AG04450 (cell line): ENCODE measurements at places on chromosomes 6 and 20.

DNA sequence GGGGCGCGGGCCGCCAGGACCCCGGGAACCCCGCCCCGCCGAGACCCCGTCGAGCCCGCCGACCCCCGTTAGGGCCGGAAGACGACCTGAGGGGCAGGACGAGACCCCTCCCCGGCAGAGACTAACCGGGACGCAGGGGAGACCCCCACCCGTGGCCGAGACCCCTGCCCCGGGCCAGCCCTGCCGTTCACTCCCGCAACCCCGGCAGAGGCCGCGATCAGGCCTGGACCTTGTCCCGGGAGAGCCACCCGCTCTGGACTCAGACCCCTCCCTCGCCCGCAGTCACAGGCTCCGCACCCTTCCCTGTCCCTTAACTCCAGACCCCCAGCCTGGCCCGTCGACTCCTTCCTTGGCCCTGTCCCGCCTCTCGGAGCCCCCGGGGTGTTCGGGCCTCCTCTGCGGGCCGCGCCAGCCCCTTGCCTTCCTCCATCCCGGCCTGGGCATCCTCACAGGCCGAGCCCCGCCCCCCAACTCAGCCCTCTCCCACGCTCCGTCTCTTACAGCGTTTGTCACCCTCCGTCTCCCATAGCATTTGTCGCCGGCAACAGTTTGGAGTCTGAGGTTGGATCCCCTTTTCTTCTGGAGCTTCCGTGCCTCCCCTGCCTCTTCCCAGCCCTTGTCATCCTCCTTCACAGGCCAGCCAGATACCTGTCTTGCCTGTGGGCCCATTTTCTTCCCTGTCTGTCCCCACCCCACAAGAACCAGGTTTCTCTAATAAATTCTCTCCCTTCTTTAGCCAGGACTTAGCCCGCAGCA is 569 bp downstream of the TCEA2 start:
- no peak for DNase-seq

DNA sequence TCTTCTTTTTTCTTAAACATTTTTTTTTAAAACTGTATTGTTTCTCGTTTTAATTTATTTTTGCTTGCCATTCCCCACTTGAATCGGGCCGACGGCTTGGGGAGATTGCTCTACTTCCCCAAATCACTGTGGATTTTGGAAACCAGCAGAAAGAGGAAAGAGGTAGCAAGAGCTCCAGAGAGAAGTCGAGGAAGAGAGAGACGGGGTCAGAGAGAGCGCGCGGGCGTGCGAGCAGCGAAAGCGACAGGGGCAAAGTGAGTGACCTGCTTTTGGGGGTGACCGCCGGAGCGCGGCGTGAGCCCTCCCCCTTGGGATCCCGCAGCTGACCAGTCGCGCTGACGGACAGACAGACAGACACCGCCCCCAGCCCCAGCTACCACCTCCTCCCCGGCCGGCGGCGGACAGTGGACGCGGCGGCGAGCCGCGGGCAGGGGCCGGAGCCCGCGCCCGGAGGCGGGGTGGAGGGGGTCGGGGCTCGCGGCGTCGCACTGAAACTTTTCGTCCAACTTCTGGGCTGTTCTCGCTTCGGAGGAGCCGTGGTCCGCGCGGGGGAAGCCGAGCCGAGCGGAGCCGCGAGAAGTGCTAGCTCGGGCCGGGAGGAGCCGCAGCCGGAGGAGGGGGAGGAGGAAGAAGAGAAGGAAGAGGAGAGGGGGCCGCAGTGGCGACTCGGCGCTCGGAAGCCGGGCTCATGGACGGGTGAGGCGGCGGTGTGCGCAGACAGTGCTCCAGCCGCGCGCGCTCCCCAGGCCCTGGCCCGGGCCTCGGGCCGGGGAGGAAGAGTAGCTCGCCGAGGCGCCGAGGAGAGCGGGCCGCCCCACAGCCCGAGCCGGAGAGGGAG is 580 bp downstream of the VEGFA start:
- no peak for DNase-seq

- peak; percentile 3 for DNase-seq
Measured at GRCh38 chr6:170232186-170233002, 58.5 kb downstream of the DLL1 start.

- DNase-seq = no peak
Measured at GRCh38 chr20:57856658-57857057, 146.8 kb upstream of the PMEPA1 start.

- no peak for DNase-seq
Measured at GRCh38 chr6:89859744-89860143, 30.1 kb downstream of the CASP8AP2 start.
